CD4-positive, alpha-beta T cell treated with Interleukin-15 for 1 hour (primary cell): ENCODE measurements at places on chromosomes 3 and 15.
A peak's percentile ranks its signal among the peaks of the same experiment; 100 is the strongest.

- DNase-seq = no peak
Observed at GRCh38 chr3:35500641-35501350, 138.5 kb upstream of the ARPP21 start.

DNA sequence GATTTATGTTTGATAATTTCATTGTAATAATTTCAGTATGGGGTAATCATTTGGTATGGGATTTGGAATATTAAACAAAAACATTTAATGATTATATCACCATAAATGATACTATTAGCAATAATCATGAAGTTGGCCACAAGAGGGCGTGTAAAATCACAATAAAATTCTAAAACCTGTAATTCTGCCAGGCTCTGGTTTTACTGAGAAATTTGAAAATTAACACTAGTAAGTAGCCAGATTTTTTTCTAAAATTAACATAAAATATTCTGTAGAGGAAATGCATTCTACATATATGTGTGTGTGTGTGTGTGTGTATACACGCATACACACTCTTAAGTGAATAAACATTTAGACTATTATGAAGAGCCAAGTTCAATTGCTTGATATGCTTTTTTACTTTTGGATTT lies 40.5 kb downstream of the FEZF2 start:
- no peak for DNase-seq

- no peak for DNase-seq
Observed at GRCh38 chr3:135059580-135059979, 264.5 kb downstream of the EPHB1 start.

GRCh38 chr3:173789530-173790162 lies 392.1 kb downstream of the NLGN1 start:
- DNase-seq = no peak

- DNase-seq = no peak
Observed at GRCh38 chr3:106183762-106184391, 315.1 kb upstream of the CBLB start.

- no peak for DNase-seq
Observed at GRCh38 chr15:59294574-59295260, 78.0 kb downstream of the MYO1E start.

- DNase-seq = peak; percentile 72
Observed at GRCh38 chr3:128794770-128795649, 69.0 kb downstream of the RAB7A start.

- DNase-seq = no peak
Observed at GRCh38 chr3:179100652-179101051, 29.0 kb upstream of the ZMAT3 start.

GRCh38 chr3:153209596-153209995 lies 47.6 kb downstream of the RAP2B start:
- peak; percentile 64 for DNase-seq

DNA sequence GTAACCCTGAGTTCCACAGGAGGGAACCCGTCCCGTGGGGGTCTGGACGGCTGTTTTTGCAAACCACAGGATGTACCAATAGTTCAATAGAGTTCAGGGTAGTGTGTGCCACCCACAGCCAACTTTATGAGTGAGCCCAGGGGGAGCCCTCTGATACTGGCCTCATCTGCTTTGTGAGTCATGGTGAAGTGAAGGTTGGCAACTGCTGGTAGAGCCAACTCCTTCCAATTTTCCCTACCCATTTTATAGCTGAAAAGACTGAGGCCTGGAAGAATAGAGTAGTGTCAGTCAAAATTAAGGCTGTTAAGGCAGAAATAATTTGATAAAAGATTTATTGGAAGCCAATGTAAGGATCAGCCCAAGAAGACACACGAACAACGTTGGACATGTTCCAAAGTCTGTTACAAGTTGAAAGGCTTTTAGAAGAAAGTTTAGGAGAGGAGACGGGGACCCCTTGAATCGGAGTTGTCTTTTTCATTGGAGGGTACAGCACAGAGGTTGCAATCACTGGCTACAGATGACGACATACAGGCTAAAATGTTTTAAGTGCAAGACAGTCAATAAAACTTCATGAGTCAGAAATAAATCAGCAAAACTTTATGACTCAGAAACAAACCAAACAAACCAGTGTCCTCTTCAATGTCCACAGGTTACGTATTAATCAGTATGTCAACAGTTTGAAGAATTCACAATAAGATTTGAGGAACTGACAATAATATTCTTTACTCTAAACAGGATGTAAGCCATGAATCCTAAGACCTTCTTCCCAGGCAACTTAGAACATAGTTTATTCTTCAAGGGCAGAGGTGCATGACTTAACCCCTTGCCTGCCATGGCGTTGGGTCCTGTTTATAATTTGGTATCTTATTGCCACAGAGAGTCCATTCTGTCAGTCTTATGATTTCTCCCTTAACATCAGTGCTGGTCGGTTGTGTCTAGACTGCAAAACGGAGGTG lies 62.9 kb upstream of the NR2E3 start:
- no peak for DNase-seq

DNA sequence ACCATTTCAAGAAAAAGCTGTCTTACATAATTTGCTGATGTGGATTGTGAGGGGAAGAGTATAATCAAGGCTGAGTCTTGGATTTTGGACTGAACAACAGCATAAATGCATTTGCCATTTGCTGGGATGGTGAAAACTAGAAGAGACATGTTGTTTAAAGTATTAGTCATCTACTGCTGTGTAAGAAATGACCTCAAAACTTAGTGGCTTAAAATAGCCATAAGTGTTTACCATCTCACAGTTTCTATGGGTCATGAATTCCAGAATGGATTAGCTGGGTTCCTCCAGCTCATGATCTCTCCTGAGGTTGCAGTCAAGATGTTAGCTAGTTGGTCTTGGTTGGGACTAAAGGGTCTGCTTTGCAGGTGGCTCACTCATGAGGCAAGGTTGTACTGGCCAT lies 66.2 kb downstream of the SCN11A start:
- no peak for DNase-seq

- DNase-seq = no peak
Observed at GRCh38 chr15:101085311-101085700, 166.1 kb downstream of the LRRK1 start.

DNA sequence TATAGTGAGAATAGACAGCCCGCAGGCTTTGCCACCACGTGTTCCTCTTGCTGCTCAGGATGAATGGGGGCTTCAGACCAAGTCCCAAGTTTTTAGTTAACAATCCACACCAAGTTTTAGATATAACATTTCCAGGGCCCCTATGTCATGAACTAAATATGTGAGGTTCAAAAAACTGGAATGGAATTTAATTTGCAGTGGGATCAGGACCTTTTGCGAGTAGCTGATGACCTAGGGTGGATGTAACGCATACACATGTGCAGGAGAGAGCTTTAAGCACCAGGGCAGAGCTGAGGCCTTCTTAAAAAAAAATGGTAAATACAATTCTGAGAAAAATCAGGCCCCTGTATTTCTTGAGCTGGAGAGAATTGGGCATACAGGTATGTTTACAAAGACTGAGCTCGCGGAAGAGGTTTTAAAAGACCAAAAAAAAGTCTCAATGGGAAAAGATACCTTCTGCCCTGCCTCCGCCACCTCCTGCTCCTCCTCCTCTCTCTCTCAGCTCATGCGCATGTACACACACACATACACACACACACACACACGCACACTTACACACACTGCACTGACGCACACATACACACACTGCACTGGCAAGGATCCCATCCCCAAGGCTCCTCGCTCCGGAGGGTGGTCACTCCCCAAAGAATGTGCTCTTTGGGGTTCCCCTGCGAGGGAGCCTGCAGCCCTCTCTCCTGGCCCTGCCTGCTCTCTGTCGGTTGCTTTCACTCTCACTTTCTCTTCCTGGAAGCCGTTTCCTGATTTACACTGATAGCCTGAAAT lies 48.2 kb upstream of the IGF1R start:
- peak; percentile 37 for DNase-seq

- no peak for DNase-seq
Observed at GRCh38 chr3:64222501-64223111, 2.7 kb downstream of the PRICKLE2 start.

DNA sequence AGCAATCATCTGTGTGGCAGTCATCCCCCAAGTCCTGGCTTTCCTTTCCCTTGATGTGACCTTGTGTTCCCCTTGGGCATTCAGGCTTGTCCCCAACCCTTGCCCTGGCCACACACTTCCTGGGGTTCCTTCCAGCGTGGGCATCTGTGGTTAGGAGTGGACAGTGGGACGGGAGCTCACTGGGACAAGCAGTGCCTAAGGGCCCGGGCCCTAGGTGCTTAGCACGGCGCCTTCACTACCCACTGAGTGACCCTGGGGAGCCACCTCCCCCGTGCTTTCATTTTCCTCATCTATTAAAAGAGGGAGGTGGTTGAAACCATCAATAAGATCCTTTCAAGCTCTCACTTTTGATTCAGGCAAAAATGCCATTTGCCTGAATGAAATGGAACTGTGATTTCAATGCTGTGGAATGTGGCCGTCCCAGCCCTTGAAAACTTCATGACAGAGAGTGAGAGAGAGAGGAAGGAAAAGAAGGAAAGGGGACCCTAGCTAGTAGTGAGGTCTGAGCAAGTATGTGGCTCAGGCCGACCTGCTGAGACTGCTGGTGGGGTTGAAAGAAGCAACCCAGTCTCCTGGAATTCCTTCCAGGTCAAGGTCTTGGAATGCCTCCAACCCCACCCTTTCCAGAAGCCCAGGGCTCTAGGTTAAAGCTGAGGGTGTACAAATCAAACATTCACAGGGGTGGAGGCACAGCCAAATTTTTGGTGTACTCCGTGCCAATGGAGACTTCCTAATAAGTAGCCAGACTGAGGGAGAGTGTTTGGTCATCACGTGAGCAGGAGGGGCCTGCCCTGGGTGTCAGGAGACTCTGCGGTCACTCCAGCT lies 302.9 kb downstream of the TLE3 start:
- DNase-seq = no peak

DNA sequence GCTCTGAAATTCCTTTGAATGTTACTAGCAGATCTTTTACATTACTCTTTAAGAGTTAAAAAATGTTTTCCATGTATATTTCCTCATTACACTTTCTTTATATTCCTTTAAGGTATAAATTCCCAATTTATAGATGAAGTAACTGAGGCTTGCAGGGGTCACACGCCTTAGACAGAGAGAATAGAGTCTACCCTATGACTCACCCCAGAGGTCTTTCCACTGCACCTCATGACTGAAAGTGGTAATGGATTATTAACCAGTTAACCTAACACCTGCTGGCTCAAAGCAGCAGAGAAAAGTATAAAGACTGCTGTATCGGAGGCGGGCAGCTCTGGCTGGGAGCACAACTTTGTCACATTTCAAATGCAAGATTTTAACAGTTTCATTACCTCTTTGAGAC lies 37.7 kb downstream of the LDHAL6B start:
- no peak for DNase-seq

- no peak for DNase-seq
Observed at GRCh38 chr15:74424901-74425528, 8.7 kb downstream of the SEMA7A start.

DNA sequence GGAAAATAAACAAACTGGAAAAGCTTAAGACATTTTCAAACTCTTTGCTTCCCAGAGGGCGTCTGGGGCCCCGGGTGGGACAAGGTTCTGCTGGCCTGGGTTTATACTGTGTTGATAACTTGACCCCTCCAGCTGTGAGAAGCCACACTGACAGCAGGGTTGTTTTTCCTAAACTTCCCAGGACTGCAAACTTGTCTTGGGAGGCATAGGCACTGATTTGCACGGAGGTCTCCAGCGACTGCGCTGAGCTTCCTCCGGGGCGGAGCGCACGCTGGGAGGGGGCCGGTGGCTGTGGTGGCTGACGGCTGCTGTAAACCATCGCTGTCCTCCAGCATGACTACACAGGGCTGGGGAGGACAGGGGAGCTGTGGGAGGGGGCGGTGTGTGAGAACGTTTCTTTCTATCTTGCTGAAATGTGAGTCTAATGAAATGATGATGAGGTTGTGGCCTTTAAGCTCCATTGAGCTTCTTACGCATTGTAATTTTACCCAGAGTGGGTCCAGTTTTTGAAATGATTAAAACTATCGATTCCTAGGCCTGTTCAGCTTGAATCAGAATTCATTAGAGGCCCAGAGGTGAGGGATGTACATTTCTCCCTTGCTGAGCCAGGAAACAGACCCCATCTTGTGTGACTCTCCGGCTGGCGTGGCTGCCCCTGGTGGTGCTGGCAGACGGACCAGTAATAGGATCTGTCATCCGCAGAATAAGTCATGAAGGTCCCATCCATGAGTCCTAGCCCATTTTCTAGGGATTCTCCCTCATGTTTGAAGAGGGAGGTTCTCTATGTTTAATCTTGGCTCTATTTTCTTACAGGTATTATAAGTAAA lies 40.5 kb upstream of the VPS8 start:
- no peak for DNase-seq

- DNase-seq = no peak
Observed at GRCh38 chr3:35408882-35409281, 230.4 kb upstream of the ARPP21 start.

DNA sequence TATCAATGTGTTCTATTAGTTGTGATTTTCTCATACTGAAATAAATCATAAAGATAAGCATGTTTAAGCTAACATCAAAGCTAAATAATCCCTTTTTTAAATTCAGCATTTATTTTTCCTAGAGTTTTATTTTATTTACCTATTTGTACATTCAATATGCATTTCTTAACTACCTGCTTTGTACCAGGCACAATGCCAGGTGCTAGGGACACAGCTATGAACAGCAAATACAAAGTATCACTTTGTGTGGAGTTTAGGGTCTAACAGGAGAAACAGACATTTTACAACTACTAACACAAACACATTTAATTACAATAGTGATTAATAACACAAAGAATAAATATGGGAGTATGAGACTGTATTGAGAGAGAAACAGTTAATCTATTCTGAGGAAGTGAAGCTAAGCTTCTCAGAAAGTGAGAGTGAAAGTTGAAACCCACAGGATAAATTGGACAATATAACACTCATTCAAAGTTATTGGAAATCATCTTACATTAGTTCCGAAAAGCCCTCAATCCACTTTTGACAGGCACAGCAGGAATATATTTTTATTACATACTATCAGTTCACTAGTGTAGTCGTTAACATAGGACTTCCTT lies 159.6 kb downstream of the GBE1 start:
- no peak for DNase-seq

GRCh38 chr3:176741664-176742047 lies 455.6 kb downstream of the TBL1XR1 start:
- DNase-seq = no peak

- DNase-seq = no peak
Observed at GRCh38 chr15:40879609-40880008, 5.6 kb upstream of the RHOV start.

DNA sequence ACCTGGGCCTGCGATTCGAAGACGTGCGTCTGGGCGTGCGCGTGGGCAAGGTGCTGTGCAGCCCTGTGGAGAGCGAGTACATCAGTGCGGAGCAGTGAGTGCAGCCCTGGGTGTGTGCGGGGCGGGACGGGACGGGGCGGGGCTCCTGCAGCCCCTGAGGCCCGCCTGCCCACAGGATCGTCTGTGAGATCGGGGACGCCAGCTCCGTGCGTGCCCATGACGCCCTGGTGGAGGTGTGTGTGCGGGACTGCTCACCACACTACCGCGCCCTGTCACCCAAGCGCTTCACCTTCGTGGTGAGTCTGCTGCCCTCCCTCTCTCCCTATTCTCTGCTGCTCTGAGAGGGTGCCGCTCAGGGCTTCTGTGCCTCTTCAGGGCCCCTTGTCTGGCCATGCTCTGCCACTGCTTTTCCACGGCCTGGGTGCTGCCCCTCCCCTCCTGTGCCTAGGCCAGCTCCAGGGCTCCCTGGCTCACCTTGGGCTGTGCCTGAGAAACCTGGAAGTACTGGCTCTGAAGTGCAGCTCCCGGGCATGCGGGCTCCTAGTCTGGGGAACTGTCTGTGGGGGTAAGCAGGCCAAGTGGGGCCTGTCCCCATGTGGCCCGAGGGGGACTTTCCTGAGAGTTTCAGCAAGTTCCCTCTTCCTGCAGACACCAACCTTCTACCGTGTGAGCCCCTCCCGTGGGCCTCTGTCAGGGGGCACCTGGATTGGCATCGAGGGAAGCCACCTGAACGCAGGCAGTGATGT lies 31.8 kb downstream of the PLXNA1 start:
- no peak for DNase-seq

GRCh38 chr3:111824351-111824750 lies 34.7 kb upstream of the PHLDB2 start:
- DNase-seq = no peak
